ENCODE measurements at places on chromosomes 7 and 10. TPM values are rescaled to one million over a fixed set of nuclear protein-coding genes. Genes with fewer than 3 reads are reported as not detected.

Gene CDCA7L
- 8.1 TPM for polyA plus RNA-seq

- peak; percentile 61 for DNase-seq
- no peaks in the 10 kb centered on the region for H3K27me3 ChIP-seq
- H3K4me1 ChIP-seq, result peaks cover 8% of the 10 kb centered on the region
- H3K27ac ChIP-seq, result peak overlapping the region; percentile 83
- H3K4me3 ChIP-seq, result peak overlapping the region; percentile 54
Measured at GRCh38 chr10:99431190-99431760, 851 bp upstream of the GOT1 start.

GRCh38 chr7:80791509-80791929 is 127.3 kb downstream of the SEMA3C start:
- H3K27me3 ChIP-seq, result no peaks in the 10 kb centered on the region
- H3K36me3 ChIP-seq, result no peaks in the 10 kb centered on the region
- DNase-seq, result no peak
- H3K4me3 ChIP-seq, result no peak overlapping the region

DNA sequence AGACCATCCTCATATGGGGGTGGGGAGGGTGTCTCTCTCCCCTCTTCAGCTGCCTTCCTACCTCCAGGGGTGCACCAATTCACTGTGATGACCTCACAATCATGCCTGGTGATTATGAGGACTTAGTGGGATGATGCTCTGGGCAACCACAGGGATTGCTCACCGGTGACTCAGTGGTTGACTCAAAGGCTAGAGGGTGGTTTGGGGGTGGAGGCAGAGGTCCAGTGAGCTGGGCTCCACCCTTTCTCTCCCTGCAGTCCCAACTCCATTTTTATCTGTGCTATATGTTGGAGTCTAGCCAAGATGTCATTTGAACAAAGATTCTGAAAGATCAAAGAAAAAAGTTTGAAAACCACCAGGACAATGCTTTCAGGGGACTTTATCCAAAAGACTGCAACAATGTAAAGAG is 286.9 kb downstream of the KCNMA1 start:
- H3K27ac ChIP-seq, result peak overlapping the region; percentile 17
- H3K4me3 ChIP-seq, result no peak overlapping the region
- no peaks in the 10 kb centered on the region for H3K27me3 ChIP-seq
- no peaks in the 10 kb centered on the region for H3K36me3 ChIP-seq
- H3K4me1 ChIP-seq, result peaks cover 7% of the 10 kb centered on the region

Gene PAXIP1
- 5.7 TPM for polyA plus RNA-seq

GRCh38 chr10:9848981-9849380 is 1168.7 kb upstream of the CELF2 start:
- no peak overlapping the region for H3K27ac ChIP-seq
- H3K27me3 ChIP-seq, result no peaks in the 10 kb centered on the region
- no peak for DNase-seq
- H3K4me3 ChIP-seq, result no peak overlapping the region
- H3K4me1 ChIP-seq, result no peaks in the 10 kb centered on the region
- no peaks in the 10 kb centered on the region for H3K36me3 ChIP-seq

- H3K4me3 ChIP-seq, result no peak overlapping the region
- H3K27ac ChIP-seq, result no peak overlapping the region
- H3K27me3 ChIP-seq, result no peaks in the 10 kb centered on the region
- H3K36me3 ChIP-seq, result no peaks in the 10 kb centered on the region
Measured at GRCh38 chr10:35613107-35613440, 7.9 kb downstream of the GJD4 start.

Gene MYL10
- 1.2 TPM for polyA plus RNA-seq

- H3K36me3 ChIP-seq, result no peaks in the 10 kb centered on the region
- H3K4me3 ChIP-seq, result no peak overlapping the region
- no peak overlapping the region for H3K27ac ChIP-seq
- no peak for DNase-seq
- H3K4me1 ChIP-seq, result peaks cover 10% of the 10 kb centered on the region
Measured at GRCh38 chr10:96858706-96859050, 26.6 kb downstream of the LCOR start.

DNA sequence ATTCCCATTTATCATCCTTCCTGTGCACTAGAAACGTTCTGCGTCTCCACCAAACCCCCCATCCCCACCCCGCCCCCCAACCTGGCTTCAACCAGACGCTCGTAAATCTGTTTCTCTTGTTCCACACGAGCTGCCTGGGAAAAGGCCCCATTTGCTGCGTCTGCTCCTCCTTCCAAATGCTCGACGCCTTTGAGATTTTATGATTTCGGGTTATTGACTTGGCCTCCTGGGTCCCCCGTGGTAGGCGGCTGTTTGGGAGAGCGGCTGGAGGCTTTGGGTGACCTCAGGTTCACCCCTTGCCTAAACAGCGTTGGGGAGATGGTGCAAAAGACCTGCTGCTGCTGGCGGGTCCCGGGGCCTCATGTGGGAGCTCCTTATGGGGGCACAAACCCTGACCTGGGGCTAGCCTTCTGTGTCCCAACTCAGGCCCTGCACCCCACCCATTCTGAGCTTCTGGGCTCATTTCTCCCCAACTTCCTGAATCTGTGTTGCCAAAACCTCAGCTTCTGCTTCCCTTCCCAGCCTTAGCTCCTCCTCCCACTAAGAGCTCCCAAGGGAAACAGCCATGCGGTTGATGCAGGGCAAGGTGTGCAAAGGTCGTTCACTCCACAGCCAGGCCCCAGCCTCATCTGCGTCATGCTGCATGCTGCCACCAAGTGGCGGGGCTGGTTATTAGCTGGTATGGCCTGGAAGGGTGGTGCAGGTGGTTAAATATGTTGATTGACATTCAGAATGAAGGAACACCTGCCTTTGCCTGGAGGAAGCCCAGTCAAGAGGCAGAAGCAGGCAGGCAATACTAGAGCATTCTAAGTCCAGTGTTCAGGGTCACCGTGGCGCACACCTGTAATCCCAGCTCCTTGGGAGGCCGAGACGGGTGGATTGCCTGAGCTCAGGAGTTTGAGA is 49.1 kb upstream of the ELN start:
- peak overlapping the region; percentile 73 for H3K27ac ChIP-seq
- DNase-seq, result peak; percentile 83
- H3K36me3 ChIP-seq, result no peaks in the 10 kb centered on the region
- peaks cover 25% of the 10 kb centered on the region for H3K4me1 ChIP-seq

Gene SEC61A2
- 9.2 TPM for polyA plus RNA-seq

Gene SEMA3C
- polyA plus RNA-seq, result 34.8 TPM

DNA sequence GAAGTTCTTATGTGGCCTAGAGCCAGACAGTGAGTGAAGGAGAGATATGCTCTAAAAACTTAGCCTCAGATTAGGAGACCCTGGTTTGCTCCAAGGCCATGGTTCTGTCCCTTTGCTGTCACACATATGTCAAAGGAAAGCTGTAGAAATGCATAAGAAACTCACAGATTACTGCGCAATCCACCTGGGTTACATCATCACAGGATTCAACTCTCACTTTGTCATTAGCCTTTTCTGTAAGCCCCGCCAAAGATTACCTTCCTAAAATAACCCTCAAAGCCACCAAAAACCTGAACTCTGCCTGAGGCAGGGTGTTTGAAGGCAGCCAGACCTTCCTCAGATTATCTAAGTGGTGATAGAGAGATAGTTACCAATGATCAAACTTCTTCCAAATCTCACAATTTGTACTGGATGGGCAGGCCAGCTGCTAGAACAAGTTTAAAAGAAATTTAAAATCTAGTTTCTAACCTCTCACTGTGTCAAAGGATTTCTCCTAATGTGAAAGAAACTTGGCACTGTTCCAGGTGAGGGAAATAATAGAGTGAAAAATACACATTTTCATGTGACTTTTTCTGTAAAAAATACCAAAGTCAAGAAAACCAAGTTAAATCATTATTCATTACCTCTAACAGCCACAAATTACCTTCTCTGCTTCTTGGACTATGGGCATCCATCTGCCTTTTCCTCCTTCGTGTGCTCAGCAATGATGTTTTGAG is 567.2 kb downstream of the SUGCT start:
- H3K27me3 ChIP-seq, result no peaks in the 10 kb centered on the region
- no peaks in the 10 kb centered on the region for H3K36me3 ChIP-seq
- H3K4me1 ChIP-seq, result no peaks in the 10 kb centered on the region
- no peak overlapping the region for H3K4me3 ChIP-seq
- peak overlapping the region; percentile 50 for H3K27ac ChIP-seq

GRCh38 chr7:35258868-35259522 is 5.1 kb upstream of the TBX20 start:
- peaks cover 99% of the 10 kb centered on the region for H3K27me3 ChIP-seq
- H3K4me3 ChIP-seq, result no peak overlapping the region
- H3K4me1 ChIP-seq, result peaks cover 6% of the 10 kb centered on the region
- H3K36me3 ChIP-seq, result no peaks in the 10 kb centered on the region
- peak overlapping the region; percentile 33 for H3K27ac ChIP-seq
- no peak for DNase-seq

Gene GPR26
- not detected for polyA plus RNA-seq

DNA sequence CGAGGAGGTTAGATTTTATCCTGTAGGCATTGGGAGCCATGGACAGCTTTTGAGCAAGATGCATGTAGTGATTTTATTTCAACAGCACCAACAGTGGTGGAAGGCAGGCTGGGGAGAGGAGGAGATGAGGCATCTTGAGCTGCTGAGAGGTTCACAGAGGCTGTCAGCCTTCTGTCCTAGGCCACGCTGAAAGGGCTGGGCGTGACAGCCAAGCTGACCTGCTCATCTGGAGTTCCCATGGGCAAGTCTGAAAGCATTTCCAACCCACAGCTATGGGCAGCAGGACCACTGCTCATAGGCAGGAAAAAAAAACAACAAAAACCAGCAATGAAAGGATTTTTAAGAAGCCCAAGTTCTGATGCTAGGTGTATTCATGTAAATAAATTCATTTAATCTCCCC is 7.7 kb downstream of the NEURL1 start:
- H3K4me1 ChIP-seq, result no peaks in the 10 kb centered on the region
- H3K36me3 ChIP-seq, result no peaks in the 10 kb centered on the region
- H3K4me3 ChIP-seq, result no peak overlapping the region
- no peak for DNase-seq
- no peak overlapping the region for H3K27ac ChIP-seq
- H3K27me3 ChIP-seq, result peaks cover 11% of the 10 kb centered on the region

Gene SP4
- polyA plus RNA-seq, result 1.4 TPM

- DNase-seq, result no peak
- H3K4me3 ChIP-seq, result no peak overlapping the region
- H3K36me3 ChIP-seq, result no peaks in the 10 kb centered on the region
- peaks cover 11% of the 10 kb centered on the region for H3K4me1 ChIP-seq
- no peaks in the 10 kb centered on the region for H3K27me3 ChIP-seq
Measured at GRCh38 chr7:24503506-24503905, 69.7 kb upstream of the PALS2 start.

GRCh38 chr10:131872011-131872826 is 28.6 kb upstream of the PPP2R2D start:
- no peaks in the 10 kb centered on the region for H3K36me3 ChIP-seq
- no peak for DNase-seq
- no peak overlapping the region for H3K27ac ChIP-seq
- H3K27me3 ChIP-seq, result no peaks in the 10 kb centered on the region
- H3K4me3 ChIP-seq, result no peak overlapping the region

Gene SUN3
- polyA plus RNA-seq, result not detected

DNA sequence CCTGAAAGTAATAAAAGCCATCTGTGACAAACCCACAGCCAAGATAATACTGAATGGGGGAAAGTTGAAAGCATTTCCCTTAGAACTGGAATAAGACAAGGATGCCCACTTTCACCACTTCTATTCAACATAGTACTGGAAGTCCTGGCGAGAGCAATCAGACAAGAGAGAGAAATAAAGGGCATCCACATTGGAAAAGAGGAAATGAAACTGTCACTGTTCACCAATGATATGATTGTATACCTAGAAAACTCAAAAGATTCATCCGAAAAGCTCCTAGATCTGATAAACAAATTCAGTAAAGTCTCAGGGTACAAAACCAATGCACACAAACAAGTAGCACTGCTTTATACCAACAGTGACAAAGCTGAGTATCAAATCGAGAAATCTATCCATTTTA is 581.7 kb upstream of the TEX47 start:
- H3K4me3 ChIP-seq, result no peak overlapping the region
- DNase-seq, result no peak
- no peak overlapping the region for H3K27ac ChIP-seq

DNA sequence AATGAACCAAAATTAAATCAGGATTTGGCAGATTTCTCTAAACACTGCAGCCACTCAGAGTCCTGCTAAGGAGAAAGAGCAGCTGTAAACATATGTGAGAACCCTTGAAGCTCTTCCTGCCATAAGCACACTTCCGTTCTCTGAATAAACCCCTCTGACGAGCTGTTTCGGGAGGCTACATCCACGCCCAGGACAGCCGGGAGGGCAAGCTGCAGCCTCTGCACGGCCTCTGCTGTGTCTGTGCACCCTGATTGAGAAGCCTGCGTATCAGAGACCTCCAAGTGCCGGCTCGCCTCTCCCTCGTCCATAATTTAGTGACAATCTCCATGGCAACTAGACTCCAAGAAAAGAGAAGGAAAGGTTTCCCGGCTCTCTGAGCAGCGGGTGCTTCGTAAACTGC is 114.4 kb downstream of the PTPRN2 start:
- H3K4me3 ChIP-seq, result no peak overlapping the region
- no peak overlapping the region for H3K27ac ChIP-seq
- H3K4me1 ChIP-seq, result no peaks in the 10 kb centered on the region
- no peaks in the 10 kb centered on the region for H3K36me3 ChIP-seq
- DNase-seq, result no peak

- H3K4me1 ChIP-seq, result peaks cover 7% of the 10 kb centered on the region
- peak overlapping the region; percentile 79 for H3K27ac ChIP-seq
- H3K4me3 ChIP-seq, result peak overlapping the region; percentile 2
- no peaks in the 10 kb centered on the region for H3K36me3 ChIP-seq
- no peaks in the 10 kb centered on the region for H3K27me3 ChIP-seq
- no peak for DNase-seq
Measured at GRCh38 chr7:105877736-105878135, 1.3 kb upstream of the ATXN7L1 start.

- no peak for DNase-seq
- H3K4me3 ChIP-seq, result no peak overlapping the region
- no peaks in the 10 kb centered on the region for H3K36me3 ChIP-seq
- peaks cover 10% of the 10 kb centered on the region for H3K4me1 ChIP-seq
- no peaks in the 10 kb centered on the region for H3K27me3 ChIP-seq
Measured at GRCh38 chr7:73429622-73430505, 3.7 kb upstream of the FZD9 start.

Gene GPRIN2
- polyA plus RNA-seq, result 13.7 TPM

Gene PTER
- 8.6 TPM for polyA plus RNA-seq

Gene ABCC2
- 27.4 TPM for polyA plus RNA-seq

GRCh38 chr10:68135922-68136792 is 26.9 kb downstream of the MYPN start:
- H3K27ac ChIP-seq, result peak overlapping the region; percentile 65
- peaks cover 12% of the 10 kb centered on the region for H3K4me1 ChIP-seq
- H3K27me3 ChIP-seq, result no peaks in the 10 kb centered on the region
- H3K4me3 ChIP-seq, result no peak overlapping the region

Gene PNLIPRP1
- not detected for polyA plus RNA-seq

Gene ASB15
- polyA plus RNA-seq, result not detected

Gene OR2A42
- not detected for polyA plus RNA-seq

- H3K27ac ChIP-seq, result no peak overlapping the region
- no peak for DNase-seq
- no peaks in the 10 kb centered on the region for H3K36me3 ChIP-seq
- H3K4me1 ChIP-seq, result no peaks in the 10 kb centered on the region
- peaks cover 3% of the 10 kb centered on the region for H3K27me3 ChIP-seq
Measured at GRCh38 chr10:43219848-43220247, 47.0 kb downstream of the RASGEF1A start.

Data from hepatocyte (in vitro differentiated cells).